SK-MEL-5 (cell line): ENCODE measurements at places on chromosomes 6 and 20. TPM values are rescaled to one million over a fixed set of nuclear protein-coding genes. Genes with fewer than 3 reads are reported as not detected.

The FITM2 gene
- total RNA-seq = 20.0 and 20.9 TPM in 2 replicates

The CLVS2 gene
- not detected in 2 replicates for total RNA-seq

The RAD21L1 gene
- total RNA-seq = 0.11 TPM in 1 of 2 replicates, not detected in the other

The CPXM1 gene
- 0.48 and 0.98 TPM in 2 replicates for total RNA-seq

- no peak for DNase-seq
Measured at GRCh38 chr20:51598556-51598955, 56.0 kb upstream of the NFATC2 start.

GRCh38 chr6:129309154-129309553 is 400.8 kb downstream of the ARHGAP18 start:
- no peak for DNase-seq

DNA sequence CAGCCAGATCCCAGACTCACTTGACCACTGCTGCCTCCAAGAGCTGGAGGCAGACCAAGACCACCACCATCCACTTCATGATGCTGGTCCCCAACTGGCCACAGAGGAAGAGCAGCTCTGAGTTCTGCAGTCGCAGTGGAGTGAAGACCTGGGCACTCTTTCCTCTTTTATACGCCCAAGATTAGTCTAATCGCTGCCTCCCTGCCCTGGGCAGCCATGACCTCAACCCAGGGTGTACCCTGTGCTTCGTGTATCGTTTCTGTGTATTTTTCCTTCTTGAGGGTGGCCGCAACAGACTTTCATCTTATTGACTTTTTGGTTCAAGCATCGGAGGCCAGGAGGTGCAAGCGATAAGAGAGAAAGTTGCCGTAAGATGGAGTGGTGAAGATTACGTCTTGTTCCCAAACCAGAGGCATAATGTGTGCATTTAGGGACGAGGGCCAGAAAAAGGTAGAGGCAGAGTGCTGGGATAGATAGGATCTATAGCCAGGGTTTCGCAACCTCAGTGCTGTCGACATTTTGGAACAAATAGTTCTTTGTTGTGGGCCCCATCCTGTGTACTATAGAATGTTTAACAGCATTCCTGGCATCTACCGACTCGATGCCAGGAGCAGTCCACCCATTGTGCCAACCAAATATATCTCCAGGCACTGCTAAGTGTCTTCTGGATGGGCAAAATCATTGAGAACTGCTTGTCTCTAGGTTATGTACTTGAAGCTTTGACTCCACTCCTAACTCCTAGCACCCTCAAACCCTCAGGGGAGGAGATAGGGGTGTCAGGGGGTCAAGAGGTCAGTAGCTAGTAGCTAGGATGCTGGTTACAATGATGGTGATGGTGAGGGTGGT is at the start of gene PGC:
PGC (minus strand) TSS at position 142 of the 846 bp plus-strand sequence; CDS start at position 79, 63 bp downstream.
- DNase-seq = peak; percentile 80

DNA sequence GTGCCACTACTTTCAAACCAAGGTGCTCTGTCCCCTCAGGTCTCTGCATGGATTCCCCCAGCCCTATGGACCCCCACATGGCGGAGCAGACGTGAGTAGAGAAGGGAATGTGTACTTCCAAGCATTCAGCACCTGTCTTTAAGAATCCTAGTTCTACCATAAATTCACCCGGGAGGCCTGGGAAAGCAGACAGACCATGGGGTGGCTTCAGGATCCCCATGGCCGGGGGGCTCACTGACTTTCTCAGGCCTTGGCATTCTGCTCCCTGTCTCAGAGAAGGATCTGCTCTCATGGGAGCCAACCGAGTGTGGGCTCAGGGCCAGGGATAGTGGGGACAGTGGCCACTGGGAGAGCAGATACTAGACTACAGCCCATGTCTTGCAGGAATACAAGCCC is 2.3 kb downstream of the CDC25B start:
- no peak for DNase-seq

DNA sequence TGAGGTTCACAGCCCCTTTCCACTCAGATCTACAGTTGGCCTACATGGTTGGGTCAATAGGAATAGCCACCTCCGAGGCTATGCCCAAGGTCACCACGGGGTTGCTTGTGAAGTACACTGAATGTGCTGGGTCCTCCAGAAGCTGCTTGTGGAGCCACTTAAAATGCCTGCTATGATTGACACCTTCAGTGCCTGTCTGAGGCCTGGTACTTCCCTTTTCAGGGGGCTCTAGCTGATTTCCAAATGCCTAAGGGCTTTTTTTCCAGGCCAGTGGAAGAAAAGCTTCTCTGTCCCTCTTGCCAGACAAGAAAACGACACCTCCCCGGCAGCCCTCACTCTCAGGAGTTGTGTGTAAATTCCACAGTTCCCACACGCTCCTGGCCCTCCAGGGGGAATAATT is 6.3 kb upstream of the NXT1 start:
- DNase-seq = peak; percentile 20
